ENCODE measurements at places on chromosomes 1 and 21. TPM values are rescaled to one million over a fixed set of nuclear protein-coding genes. Genes with fewer than 3 reads are reported as not detected.

DNA sequence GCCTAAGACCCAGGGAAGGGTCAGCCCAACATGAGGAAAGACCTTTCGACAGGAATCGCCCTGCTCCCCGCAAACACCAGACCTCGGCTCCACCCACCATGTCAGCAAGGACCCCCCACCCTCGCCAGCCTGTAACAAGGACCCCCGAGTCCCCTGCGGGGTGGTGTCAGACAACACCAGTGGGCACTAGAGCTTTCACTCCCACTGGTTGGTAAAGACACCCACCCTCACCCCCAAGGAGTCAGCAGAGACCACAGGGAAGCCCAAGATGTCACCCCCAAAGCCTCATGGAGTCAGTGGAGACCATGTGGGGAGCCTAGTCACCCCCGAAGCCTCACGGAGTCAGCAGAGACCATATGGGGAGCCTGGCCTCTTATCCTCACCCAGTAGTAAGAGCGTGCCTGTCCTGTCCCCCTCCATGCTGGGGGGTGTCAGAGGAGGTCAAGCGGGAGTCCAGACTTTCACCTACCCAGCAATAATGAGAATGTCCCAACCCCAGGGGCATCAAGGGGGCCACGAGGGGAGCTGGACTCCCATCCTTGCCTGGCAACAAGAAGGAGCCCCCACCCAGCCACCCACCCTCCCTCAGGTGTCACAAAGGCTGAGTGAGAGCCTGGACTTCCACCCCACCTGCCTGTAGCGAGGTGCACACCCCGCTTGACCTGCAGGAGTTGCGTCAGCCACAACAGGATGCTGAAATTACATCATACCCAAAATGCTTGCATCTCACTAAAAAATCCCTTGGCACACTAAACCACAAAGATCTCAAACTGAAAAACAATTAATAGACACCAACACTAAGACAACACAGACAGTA, 24.8 kb downstream of the SLC19A1 start:
- DNase-seq: peak; percentile 43
- peak overlapping the region; percentile 89 for H3K27ac ChIP-seq
- peak overlapping the region; percentile 39 for H3K4me3 ChIP-seq
- no peaks in the 10 kb centered on the region for H3K27me3 ChIP-seq
- H3K4me1 ChIP-seq: peaks cover 24% of the 10 kb centered on the region

Gene KRTAP19-1
- total RNA-seq: not detected

Gene GJA9
- total RNA-seq: not detected

Gene CGN
- 0.34 TPM for total RNA-seq

DNA sequence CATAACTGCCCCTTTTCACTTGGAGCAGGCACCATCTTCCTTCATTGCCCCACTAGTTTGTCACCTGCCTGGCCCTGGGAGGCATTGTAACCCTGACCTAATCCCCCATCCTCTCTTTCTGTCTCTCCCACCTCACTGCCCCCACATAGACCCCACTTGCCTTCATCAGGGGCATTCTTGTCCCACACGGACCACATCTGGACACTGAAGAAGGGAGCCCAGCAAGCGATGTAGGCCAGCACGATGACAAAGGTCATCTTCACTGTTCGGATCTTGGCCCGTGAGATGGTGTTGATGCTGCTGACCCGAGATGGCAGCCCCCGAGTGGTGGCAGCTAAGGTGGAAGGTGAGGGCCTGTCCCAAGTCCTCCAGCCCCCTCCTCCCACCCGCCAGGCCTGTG, 1.4 kb downstream of the AVPR1B start:
- no peak overlapping the region for H3K27ac ChIP-seq
- H3K4me3 ChIP-seq: no peak overlapping the region
- H3K4me1 ChIP-seq: peaks cover 8% of the 10 kb centered on the region
- H3K27me3 ChIP-seq: peaks cover 52% of the 10 kb centered on the region
